Stimulated activated CD8-positive, alpha-beta memory T cell treated with anti-CD3 and anti-CD28 coated beads, Interleukin-7, amount 100 ng/mL, for 4 hours (primary cell): ENCODE measurements at places on chromosomes 6 and 20.

- DNase-seq = no peak
These were observed 42.8 kb downstream of the HNF4A start for GRCh38 chr20:44398335-44398734.

DNA sequence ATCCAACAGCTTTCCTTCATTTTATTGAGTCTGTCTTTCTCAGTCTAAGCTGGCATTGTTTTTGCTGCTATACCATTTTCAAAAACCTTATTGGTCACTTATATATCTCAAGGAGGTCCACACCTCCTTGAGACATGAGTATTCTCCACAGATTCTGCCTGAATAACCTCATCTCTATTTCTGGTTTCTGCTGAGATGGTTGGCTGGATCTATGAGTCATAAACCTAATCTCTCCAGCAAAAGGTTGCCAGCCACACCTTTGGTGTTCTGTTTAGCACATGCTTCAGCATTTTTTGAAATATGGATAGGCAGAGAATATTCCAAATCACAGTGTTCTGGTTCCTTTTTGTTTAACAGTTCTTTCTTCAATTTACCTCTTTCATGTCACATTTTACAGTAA is 40.8 kb upstream of the TMEM244 start:
- no peak for DNase-seq

DNA sequence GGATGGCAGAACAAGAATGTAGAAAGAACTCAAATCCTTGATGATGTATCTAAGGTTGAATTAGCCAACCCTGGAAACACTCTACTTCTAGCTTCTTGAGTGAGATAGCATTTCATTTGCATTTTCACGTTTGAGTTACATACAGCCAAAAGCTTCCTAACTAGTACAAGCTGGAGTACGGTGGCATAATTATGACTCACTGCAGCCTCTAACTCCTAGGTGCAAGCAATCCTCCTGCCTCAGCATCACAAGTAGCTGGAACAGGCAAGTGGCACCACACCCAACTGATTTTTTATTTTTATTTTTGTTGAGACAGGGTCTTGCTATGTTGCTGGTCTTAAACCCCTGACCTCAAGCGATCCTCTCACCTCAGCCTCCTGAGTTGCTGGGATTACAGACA is 36.5 kb upstream of the STK35 start:
- no peak for DNase-seq

DNA sequence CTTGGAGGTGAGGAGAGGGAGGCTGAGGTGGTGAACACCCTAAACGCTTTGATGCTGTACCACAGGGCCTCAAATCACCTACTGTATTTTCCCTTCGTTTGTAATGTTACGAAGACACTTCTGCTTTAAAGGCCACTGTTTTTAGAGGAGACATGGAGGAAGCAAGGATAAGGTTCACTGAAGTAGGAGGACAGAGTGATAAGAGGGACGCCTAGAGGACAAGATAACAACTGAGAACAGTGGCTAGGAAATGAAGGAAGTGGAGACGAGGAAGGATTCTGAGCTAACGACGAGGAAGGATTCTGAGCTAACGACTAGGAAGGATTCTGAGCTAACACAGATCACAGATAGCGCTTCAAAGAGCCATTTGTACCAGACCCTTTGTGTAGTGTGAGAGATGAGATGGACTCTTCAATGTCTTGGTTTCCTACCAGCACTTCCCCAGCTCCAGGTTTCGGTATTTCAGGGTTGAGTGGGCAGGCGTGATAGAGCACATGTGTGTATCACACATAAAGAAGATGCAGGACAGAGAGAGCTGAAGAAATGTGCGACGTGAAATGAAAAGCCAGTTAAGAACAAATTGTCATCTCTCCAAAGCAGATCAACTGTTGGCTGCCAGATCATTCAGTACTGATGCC is 7.5 kb downstream of the SF3B5 start:
- DNase-seq = no peak

DNA sequence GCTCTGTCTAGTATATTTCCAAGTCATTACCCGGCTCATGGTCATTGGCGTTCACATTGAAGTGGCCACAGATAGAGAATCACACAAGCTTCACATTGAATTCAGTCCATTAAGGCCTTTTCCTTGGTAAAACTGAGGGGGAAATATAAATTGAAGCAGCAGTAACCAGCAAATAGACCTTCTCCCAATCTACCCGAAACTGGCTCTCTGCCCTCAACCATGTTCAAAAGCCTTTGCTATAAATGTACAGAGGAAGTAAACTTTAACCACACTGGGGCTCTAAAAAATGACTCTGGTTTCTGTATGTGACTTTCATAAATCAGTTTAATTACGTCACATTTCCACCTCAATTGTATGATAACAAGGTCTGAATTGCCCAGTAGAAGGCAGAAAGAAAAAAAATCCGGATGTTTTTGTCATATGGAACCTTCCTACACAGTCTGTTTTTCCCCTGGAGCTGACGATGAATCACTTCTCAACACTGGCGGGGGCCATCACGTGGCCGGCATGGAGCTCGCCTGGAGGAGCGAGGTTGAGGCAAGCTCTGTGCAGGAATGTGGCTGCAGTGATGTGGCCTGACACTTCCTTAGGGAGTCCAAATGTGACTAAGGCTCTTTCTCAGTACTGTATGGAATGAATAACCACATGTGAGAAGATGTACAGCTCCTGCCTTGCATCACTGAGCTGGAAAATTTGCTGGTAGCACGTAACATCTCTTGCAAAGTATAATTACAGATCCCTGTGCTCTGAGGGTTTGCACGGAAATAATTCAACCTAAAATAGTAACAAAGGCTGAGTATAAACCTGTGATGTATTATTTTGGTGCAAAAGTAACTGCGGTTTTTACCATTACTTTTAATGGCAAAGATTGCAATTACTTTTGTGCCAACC is 58.6 kb upstream of the SNX9 start:
- peak; percentile 81 for DNase-seq

GRCh38 chr6:28643017-28643740 is 117.5 kb downstream of the GPX5 start:
- DNase-seq = no peak

GRCh38 chr6:148793721-148794120 is 46.9 kb downstream of the UST start:
- DNase-seq = no peak

GRCh38 chr6:36610956-36611336 is 16.8 kb downstream of the SRSF3 start:
- no peak for DNase-seq

DNA sequence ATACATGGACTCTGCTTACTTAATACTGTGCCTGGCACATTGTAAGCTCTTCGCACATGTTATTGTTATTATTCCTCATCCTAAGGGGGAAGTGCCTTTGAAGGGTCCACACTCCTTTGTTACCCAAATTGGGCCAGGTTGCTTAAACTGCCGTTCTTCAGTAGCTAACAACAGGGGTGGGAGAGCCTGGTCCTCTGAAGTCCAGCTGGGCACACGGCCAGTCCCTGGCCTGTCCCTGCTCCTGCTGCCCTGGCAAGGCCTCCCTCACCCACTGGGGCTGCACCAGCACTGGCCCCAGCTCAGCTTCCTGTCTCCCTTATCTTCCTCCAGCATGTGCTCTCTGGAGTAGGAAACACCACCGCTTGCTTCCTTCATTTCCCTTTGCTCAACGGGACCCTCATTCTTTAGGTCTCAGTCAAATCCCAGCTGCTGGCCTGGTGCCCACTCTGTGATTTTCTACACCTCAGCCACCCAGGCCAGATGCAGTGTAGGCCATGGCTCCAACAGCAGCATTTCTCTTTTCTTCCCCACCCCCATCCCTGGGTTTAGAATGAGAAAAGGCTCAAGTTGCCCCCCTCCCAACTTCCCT is 5.5 kb upstream of the PROCR start:
- DNase-seq = no peak

- no peak for DNase-seq
These were observed 58.0 kb downstream of the RIPOR3 start for GRCh38 chr20:50633361-50633760.

DNA sequence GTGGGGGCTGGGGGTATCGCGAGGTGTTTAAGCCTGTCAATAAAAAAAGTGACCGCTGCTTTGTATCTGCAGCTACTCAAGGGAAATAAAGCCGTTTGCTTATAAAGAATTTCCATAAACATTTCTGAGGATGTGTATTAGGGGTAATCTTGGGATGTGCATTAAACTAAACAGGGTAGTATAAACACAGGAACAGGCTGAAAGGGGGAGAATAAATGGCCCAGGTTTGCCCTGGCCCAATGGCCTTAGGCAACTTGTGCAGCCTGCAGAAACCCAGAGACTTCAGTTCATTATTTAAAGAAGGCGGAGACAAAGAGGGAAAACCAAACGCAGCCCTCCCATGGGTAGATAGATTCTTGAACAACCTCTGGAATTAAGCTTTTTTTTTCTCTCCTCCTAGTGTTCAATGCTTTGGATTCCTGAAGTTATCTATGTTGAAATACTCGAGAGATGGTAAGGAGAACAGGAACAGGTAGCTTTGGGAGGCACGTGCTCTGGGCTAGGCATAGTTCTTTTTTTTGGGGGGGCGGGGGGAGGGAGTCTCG is 35.6 kb upstream of the SALL4 start:
- no peak for DNase-seq

DNA sequence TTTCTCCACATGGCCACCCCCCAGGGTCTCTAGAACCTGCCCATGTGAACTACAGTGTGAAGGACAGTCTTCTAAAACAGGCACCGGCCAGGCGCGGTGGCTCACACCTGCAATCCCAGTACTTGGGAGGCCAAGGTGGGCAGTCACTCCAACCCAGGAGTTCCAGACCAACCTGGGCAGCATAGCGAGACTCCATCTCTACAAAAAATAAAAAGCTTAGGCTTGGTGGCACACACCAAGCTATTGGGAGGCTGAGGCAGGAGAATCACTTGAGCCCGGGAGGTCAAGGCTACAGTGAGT is 13.7 kb downstream of the ACSS1 start:
- DNase-seq = no peak

DNA sequence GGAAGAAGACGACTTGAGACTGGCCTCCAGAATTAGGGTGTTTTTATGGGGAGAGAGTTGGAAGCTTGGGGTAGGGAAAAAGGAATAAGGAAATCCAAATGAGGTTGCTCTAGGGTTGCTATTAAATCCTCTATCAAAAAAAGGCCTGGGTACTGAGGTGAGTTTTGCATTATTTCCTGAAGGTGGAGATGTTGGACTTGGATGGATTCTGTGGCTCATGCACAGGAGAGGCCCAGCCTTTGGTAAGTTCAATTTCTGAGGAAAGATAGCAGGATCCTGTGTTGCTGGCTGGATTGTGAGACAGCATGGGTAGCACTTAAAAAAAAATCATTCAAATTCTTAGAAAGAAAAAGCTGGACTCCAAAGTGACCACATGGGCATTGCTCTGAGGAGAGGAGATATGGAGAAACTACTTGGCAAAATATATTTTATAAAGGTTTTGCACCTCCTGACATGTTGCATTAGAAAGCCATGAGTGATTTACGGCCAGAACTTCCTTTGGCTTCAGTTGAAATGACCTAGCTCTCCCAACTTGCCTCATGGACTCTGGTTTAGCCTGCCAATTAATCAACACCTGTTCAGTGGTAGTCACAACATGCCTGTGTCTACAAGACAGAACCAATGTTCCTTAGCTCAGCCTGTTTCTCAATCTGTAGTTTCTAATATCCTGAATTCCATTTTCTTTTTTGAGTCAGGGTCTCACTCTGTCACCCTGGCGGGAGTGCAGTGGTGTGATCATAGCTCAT is 152.1 kb upstream of the RALGAPA2 start:
- no peak for DNase-seq

GRCh38 chr6:157989541-157990289 is 8.1 kb downstream of the SYNJ2 start:
- DNase-seq = no peak

DNA sequence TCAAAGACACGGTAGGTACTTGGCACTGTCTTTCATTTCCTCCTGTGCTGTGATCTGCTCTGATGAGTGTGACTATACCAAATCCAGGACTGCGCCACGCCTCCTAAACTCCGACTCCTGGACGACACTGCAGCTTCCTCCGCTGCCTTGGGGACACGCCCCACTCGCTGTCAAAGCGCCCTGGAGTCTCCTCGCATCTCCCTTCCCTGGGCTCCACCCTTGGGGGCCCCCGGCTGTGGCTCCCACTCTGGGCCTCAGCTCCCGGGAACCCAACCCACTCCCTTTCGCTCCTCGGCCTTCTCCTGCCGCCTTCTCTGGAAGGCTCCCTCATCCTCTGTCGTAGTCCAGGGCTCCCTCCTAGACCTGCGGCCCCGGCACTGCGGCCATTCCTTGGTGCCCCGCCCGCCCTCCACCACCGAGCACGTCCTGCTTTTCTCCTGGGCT is 61.2 kb downstream of the RSPH3 start:
- no peak for DNase-seq

DNA sequence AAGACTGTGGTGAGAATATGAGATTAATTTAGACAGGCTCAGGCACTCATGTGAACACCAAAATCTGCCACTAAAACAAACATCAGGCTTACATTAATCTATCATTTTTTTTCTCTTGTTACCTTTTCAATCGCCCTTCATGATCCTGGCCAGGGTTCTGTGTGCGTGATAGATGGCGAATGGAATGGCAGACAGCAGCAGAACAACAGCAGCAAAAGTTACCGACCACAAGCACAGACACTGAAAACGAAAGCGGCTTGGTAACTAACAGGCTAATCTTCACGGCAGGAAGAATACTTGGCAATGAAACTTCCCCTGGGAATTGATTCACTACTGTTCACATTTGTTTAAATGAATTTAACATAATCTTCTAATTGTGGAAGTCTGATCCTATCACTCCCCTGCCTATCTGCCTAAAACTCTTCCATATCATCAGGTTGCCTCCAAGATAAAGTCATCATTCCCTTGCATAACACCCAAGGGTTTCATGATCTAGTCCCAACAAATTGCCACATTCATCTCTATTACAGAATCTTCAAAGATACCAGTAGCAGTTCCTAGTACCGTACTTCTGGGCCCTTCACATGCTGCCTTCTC is 28.7 kb downstream of the PTPRK start:
- no peak for DNase-seq

GRCh38 chr20:7090811-7091210 is 323.3 kb downstream of the BMP2 start:
- DNase-seq = no peak

DNA sequence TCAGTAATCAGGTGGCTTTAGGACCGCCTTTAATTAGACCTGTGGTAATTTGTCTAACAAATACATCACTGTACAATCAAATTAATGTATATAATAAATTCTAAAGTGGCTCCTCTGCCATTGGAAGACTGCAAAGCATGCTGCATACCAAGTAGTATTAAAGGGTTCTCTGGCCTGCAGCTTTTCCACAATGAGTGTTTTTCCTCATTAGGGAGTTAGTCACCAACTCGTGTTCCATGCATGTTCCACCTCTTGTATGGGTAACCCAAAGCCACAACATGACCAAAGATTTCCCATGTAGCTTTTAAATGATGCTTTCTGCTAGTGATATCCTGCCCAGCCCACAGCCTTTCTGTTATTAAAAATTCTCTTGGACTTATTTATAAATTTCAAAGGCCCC is 218.7 kb downstream of the FUT9 start:
- no peak for DNase-seq

GRCh38 chr6:14453712-14454472 is 336.3 kb downstream of the CD83 start:
- no peak for DNase-seq

GRCh38 chr6:158780988-158781691 is 38.0 kb downstream of the EZR start:
- no peak for DNase-seq

- DNase-seq = peak; percentile 1
These were observed 478.8 kb downstream of the CD83 start for GRCh38 chr6:14596410-14596809.
